ENCODE measurements at places on chromosomes 11 and 22.

- DNase-seq = no peak
Measured at GRCh38 chr11:93001806-93002205, 32.4 kb downstream of the MTNR1B start.

DNA sequence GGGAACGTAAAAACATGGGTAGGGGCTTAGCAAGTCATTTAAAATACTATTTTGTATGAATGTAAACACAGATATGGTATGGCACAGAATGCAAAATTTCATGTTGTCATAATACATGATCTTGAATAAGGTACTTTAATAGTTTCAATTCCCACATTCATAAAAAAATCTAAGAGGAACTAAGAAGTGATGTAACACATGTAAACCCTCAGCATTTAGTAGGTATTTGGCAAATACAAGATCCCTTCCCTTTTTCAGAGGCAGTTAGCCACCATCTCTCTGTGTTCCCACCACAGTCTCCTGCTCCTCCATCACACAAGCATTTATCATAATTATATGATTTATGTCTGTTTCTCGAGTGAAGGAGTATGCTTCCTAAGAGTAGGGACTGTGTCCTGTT lies 251.8 kb downstream of the TENM4 start:
- DNase-seq = no peak

DNA sequence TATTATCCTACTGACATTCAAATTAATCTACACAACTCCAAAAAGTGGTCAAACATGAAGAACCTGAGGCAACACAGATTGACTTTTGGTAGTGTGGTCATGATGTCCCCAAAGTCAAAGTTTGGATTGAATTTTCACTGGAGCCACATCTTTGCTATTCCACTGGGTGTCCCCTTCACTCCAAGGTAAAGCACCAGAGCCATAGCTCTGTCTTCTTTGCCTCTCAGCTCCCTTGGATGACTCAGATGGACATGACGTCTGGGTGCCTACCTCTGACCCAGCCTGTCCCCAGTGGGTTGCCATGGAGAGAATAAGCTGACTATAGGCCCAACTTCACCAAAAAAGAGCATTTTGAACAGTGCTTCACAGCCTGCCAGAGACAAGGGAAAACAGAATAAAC lies 57.4 kb upstream of the ARHGAP42 start:
- DNase-seq = no peak

DNA sequence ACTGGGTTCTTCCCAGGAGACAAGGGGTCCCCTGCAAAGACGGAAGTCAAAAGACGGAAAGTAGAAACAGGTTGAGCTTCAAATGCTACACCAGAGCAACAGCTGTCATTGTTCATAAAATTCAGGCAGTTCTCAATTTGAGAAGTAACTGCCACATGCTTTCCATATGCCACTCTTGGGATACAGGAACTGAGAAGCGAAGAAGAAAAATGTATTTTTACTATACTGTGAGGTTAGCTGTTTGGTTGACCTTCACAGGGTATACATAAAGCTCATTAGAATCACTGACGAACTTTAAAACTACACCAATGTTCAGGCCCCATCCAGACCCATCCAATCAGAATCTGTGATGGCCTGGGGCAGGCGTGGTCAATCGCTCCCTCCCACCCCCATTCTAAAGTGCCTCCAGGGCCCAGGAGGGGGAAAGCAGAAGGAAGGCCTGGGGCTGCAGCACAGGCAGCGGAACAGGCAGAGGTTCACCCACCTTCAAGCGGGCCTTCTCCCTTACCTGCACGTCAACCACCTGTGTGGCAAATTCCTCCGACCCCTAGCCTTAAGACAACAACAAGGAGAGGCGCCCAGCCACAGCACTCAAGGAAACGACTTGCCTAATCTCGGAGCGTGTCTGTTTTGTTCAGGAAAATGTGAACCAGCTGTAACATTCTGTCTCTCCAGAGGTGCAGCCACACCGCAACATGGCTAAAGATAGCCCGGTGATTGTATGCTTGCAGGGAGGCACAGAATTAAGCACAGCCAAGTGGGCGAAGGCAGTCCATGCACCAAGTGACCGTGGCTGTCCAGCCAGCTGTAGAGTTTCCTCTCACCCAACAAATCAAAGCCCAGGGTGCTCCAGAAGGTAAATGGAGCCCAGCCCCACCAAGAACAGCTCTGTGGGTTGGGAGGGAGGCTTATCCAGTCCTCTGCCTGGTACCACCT lies 82.6 kb downstream of the MICAL3 start:
- no peak for DNase-seq

DNA sequence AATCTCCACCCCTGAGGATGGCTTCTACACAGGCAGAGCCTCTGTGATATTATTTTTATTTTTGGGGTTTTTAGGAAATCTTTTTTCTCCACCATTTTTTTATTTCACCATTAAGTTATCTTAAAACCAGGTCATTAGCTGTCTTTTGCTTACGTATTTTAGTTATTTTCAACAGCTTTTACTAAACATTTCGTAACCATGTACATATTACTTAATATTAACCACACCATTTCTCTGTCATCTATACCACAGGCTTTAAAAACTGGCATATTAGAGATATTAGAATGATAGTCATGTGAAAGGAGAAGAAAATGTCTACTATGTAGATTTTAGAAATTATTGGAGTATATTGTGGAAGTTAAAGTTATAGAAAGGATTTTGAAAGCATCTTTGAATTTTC lies 37.4 kb downstream of the YAP1 start:
- DNase-seq = no peak

DNA sequence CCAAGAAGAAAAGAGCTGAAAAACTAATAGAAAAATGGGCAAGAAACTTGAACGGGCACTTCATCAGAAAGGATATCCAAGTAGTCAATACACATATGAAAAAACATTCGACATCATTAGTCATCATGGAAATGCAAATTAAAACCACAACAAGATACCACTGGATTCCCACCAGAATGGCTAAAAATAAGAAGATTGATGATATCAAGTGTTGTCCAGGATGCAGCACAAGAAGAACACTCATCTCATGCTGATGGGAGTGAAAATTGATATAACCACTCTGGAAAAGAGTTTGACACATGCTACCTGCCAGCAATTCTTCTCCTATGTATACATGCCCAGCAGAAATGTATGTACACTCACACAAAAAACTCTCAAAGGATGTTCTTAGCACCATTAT lies 26.9 kb upstream of the SCUBE2 start:
- no peak for DNase-seq

DNA sequence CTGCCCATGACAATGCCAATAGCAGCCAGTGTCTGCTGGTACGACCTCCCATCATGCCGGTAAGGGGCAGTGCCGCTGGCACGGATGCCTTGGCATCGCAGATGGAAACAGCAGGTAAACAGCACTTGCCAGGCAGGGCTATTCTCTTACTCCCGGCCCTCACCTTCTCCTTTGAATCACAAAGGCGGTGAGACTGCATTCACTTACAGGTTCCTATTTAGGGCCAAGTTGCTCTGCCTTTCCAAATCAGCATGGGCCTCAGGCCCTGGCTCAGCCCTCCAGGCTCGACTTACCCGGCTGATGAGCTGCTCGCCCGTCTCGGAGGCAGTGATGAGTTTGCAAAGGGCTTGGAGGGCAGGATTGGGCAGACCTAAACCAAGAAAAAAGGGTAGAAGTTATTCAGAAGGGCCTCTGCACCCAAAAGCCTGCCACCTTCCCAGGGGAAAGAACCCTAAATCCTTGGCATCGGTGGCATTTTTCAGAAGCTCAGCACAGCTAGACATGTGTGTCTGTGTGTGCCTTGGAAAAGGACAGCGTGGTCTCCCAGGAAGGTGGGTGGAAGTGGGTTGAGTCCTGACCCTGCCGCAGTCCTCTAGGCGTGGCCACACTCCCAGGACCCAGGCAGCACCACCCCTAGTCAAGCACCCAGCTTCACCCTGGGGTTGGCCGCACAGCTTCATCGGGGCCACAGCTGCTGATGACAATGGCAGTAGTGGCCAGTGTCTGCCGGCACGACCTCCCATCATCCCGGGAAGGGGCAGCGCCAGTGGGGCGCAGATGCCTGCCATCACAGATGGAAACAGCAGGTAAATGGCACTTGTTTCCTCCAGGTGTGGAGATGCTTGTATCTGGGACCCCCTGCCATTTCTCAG lies 73.5 kb upstream of the PITPNB start:
- DNase-seq = no peak

DNA sequence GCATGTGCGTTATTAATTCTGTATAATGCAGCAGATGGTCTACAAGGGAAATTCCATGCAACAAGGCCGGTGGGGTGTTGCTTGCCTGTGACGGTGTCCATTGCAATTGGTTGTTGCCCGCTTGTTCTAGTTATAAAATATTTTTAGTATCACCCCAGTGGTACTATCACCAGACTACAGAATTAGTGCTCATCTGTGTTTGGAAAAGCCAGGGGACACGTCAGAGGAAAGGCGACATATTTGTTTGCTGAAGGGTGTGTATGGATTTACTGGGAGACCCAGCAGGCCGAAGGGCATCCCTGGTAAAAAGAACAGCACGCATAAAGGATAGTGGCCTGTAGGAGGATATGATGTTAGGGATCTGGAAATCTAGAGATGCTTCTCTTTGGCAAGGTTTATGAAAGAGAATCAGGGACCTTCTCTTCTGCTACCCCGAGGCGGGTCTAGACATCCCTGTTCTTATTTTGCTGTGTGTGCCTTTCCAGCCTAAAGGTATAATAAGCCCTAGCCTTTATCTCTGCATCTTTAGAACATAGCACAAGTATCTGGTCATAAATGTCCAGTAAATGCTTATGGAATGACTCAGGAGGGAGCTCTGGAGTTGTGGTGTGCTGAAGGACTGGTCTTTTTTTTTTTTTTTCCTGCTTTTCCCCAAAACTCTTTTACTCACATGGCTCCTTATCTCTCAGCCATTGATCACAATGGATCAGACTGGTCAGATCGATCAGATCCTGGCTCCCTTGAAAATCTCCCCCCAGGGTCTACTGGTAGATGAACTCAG lies 90.9 kb downstream of the LDLRAD3 start:
- no peak for DNase-seq

DNA sequence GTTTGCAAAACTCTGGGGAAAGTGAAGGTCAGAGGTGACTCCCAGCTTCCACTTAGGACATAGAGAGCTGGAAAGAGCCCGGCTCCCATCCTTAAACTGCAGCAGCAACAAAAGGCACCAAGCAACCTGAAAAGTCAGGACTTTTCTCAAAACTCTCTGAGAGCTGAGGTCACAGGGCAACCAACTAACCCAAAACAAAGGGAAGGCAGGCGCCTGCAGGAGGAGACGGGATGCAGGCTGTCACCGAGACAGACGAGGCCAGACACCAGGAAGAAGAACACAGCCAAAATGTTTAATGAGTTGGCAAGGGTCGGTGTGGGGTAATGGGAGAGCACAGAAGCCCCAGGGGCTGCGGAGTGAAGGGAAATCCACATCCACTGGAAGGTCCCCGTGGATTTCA lies 19.9 kb downstream of the ASCL2 start:
- DNase-seq = no peak

DNA sequence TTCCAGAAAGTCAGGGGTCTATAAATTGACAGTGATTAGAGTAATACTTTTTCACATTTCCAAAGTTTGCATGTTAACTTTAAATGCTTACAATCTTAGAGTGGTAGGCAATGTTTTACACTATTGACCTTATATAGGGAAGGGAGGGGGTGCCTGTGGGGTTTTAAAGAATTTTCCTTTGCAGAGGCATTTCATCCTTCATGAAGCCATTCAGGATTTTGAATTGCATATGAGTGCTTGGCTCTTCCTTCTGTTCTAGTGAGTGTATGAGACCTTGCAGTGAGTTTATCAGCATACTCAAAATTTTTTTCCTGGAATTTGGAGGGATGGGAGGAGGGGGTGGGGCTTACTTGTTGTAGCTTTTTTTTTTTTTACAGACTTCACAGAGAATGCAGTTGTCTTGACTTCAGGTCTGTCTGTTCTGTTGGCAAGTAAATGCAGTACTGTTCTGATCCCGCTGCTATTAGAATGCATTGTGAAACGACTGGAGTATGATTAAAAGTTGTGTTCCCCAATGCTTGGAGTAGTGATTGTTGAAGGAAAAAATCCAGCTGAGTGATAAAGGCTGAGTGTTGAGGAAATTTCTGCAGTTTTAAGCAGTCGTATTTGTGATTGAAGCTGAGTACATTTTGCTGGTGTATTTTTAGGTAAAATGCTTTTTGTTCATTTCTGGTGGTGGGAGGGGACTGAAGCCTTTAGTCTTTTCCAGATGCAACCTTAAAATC lies 5.3 kb downstream of the MALAT1 start:
- DNase-seq = no peak

- DNase-seq = no peak
Measured at GRCh38 chr11:116721988-116722387, 50.8 kb downstream of the BUD13 start.

DNA sequence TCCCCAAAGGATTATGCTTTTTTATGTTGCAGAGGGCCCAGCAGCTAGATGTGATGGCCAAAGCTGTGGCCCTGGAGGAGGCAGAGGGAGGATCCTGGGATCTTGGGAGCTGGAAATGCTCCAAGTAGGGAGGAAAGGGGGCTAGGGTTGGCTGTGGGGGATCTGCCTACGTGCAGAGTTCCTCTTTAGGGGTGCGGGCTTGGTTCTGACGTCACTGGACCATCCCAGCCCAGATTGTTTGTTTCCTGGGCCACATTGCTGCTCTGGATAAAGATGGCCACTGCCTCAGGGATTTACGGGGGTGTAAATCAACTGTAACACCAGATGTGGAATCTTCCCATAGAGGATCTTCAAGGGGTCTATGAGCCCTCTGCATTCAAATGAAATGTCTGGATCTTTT lies 110.3 kb upstream of the SYT13 start:
- no peak for DNase-seq

- no peak for DNase-seq
Measured at GRCh38 chr22:47210112-47210657, 447.7 kb downstream of the TBC1D22A start.

DNA sequence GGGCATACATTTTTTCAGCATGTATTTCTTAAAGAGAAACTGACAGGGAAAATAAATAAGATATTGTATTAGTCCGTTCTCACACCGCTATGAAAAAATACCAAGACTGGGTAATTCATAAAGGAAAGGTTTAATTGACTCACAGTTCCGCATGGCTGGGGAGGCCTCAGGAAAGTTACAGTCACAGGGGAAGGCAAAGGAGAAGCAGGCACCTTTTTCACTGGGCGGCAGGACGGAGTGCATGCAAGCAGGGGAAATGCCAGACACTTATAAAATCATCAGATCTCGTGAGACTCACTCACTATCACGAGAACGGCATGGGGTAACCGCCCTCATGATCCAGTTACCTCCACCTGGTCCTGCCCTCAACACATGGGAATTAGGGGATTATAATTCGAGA lies 44.2 kb downstream of the PPFIA1 start:
- DNase-seq = no peak

GRCh38 chr22:25130462-25130861 lies 69.2 kb upstream of the CRYBB3 start:
- DNase-seq = no peak

DNA sequence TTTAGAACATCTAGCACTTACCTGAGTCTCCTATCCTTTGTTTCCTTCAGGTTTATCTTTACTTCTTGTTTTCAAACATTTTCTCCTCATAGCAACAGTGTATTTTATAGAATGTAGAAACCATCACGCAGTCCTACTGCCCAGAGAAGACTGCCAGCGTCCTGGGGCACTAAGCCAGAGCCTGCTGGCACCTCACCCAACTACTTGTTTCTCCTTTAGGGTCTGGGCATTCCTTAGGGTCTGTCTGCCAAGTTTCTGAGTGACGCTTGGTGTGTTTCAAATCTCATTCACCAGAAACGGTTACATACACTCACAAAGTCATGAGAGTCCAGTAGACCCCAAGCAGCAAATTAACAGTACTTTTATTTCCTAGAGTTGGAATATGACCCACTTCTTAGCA lies 49.6 kb upstream of the SLC25A1 start:
- DNase-seq = no peak

- DNase-seq = no peak
Measured at GRCh38 chr11:36354221-36355003, 58.3 kb downstream of the PRR5L start.

- no peak for DNase-seq
Measured at GRCh38 chr11:134459246-134460061, 47.4 kb upstream of the B3GAT1 start.

All from T-helper 2 cell (primary cell).